Fibroblast of the conjunctiva (primary cell): ENCODE measurements at places on chromosomes 6 and 20.

- DNase-seq = no peak
These were observed 78.0 kb upstream of the AFDN start for GRCh38 chr6:167748458-167749379.

GRCh38 chr6:9138936-9139335 is 703.6 kb upstream of the SLC35B3 start:
- DNase-seq = no peak

DNA sequence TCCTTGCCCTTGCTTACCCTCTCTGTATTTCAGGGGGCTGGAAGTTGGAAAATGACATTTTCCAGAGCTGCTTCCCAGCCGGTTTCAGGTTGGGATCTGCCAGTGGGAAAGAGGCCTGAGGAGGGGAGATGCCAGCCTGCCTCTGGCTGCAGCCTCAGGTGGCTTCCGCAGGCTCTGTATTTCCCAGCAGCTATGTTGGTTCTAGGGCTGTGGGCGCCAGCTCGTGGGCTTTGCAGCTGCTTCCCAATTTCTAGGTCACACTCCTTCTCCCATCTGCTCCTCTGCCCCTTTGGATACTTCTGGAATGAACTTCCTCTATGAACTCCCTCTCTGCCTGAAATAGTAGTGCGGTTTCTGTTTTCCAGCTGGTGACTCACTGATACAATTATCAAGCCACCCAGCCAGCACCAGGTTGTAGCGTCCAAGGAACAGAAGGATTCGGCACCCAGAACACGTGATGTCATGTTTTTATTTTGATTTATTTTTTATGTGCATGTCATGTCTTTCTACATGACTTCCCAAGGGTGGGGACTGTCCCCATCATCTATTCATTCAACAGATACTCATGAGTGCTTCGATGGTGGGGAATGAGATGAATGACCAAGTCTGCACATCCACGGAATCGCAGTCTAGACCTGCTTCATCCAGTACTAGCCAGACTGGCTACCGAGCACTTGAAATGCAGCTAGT is 38.0 kb downstream of the TGM2 start:
- no peak for DNase-seq

GRCh38 chr6:26031151-26031594 is 56.1 kb upstream of the HFE start:
- DNase-seq = no peak

- DNase-seq = no peak
These were observed 613.0 kb downstream of the UTRN start for GRCh38 chr6:144898052-144898689.

DNA sequence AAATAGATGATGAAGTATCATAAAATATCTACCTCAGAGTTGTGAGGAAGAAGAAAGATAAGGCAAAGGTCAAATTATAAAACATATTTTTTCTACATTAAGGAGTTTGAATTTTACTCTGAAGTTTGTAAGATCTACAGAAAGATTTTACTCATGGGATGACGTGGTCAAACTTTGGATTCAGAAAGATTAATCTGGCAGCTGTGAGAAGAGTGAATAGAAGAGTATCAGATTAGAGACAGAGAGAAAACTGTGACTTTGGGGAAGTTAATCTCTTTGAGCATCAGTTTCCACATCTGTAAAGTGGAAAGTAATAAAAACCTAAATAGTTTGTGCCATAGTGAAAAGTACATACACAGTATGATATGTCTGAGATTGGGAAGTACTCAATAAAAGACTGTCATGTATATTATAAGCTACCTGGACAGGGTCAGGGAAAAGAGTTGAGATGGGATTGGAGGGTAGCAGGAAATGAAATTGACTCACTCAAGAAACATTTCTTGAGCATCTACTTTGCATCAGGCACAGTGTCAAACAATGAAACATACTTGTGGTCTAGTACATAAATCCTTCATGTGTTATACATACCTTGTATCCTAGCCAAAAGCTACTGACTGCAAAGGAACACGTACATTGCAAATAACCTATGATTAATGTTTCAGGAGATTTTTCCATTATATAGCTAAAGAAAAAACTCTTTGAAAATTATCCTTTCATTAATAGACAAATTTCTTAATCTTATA is 222.1 kb downstream of the TMEM200A start:
- DNase-seq = peak; percentile 54

DNA sequence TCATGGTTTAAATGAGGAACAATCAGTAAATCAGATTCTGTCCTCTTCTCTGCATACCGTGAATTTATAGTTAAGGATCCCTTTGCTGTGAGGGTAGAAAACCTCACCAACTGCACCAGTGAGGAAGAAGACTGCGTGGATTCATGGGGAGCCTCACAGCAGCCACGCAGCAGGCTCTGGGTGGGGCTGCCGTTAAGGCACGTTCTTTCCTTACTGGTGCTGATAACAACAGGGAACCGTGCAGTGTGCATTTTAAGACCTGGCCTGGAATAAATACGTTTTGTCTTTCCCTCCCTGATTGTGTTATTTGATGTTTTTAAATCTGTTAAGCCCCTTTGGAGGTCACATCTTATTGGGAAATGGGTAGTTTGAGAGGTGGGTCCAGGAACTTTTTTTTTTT is 17.6 kb upstream of the MYLK2 start:
- DNase-seq = no peak

DNA sequence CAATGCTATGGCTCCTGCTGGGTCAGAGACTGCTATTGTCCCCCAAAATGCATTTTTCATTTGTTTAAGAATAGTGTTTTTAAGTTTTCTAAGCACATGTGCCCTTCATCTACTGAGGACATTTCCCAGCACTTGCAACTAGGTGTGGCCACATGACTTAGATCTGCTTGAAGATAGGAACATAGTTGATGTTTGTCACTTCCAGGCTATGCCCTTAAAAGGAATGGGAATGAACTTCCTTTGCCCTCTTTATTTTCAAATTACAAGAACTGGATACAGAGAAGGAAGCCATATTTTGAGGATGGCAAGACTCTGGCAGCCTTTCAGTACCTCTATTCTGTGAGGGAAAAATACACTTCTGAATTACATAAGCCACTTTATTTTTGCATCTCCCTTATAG is 203.0 kb upstream of the TFAP2D start:
- no peak for DNase-seq

DNA sequence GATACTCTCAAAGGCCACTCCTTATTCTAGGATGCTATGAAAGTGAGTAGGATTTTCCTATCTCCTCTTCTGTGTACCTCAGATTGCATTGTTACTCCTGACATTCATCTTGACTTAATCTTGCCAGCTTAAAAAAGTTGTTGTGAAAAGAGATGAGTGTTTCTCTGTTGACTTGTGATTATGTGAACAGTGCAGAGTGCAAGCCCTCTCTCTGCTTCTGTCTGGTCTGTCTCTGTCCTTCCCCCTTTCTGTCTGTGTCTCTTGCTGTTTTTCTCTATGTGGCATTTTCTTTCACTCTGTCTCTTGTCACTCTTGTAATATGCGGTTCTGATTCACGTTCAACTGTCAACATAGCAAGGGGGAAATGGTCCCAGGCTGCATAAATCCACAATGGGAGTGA is 306.6 kb downstream of the FARS2 start:
- DNase-seq = no peak

DNA sequence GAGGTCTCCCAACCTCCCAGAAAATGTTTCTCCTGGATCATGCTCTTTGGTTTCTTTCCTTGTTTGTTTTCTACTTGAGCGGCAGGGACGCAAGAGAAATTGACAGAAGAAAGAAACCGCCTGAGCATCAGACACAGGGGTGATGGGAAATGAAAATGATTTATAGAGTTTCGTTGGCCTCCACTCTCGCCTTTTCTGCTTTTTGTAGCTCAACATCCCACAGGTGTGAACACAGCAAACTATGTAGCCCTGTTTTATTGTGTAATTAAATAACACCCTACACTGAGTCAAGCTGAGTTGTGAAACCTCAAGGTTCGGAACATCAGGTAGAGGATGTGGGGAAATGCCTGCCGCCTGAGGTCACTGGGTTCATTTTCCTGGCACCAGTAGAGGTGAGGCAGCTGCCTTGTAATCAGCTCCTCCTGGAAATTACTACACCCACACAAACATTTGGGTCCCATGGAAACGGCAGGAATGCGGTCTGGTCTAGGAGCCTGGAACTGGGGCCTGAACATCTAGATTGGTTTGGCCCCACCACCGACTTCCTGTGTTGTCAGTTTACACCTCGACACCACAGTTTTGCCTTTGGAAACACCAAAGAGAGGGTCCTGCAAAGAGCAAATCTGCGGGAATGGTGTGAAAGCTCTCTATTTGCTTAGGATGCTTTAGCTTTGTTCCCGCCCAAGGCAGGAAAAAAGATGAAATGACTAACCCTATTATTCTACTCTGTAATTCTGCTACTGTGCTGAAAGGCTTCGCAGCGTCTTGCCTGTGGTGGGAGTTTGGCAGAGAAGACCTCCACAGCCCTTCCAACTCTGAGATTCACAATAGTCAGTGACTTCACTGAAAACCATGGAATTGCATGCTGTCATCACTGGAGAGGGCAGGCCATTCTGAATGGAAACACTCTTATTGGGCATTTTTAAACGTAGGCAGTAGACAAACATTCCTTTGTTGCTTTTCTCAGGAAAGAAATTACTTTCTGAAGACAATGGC is 53.0 kb downstream of the ADAT2 start:
- peak; percentile 27 for DNase-seq

DNA sequence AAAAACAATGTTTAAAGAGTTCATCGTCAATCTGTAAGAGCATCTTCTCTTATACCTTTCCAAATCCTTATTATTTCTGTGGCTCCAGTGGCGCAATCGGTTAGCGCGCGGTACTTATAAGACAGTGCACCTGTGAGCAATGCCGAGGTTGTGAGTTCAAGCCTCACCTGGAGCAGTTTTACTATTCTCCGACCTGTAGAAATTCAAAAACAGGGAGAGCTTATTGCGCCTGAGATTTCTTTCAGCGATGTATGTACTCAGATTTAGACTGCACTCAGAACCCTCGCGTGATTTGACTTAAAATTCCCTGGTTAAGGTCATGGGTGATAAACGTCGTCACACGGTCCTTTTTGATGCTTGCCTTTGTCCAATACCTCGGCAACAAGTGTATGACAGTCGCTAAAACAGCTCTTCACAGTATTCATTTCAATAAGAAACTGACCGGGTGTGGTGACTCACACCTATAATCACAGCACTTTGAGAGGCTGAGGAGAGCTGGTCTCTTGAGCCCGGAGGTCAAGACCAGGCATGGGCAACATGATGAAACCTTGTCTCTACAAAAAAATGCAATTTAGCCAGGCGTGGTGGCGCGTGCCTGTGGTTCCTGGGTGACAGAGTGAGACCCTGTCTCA is 11.9 kb downstream of the GPX5 start:
- peak; percentile 22 for DNase-seq

DNA sequence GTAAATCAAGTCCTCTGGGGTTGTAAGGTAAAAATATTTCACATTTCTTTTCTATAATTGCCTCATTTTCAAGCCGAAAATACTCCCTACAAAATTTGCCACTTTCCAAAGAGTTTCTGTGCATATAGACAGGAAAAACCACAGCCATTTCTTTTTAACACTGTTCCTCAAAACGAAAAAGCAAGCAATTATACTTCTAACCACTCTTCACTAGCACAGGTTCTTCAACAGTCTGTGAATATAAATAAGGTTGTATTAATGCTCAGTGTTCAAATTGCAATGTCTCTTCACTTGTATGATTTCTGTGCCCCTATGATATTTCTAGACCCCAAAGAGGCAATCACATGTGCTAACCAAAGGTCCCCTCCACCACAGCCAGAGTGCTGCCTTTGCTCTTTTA is 206.0 kb downstream of the SIM1 start:
- DNase-seq = no peak

DNA sequence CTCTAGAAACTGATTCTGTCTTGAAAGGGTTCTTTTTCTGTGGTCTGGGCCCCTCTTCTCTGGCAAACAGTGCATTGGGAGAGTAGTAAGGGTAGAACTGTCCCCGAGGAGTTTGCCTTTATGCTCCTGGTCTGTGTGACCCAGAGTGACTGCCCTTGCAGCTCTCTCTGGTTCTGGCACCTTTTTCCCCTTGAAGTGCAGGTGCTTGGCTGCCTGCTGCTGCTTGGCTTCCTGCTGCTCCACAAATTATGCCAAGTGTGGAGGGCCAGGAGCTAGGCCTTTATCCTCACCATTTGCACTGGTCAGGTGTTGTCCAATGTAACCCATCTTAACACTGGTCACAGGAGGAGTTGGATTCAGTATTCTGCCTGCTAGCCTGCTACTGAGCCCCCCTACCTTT is 11.2 kb downstream of the KIZ start:
- DNase-seq = no peak

GRCh38 chr6:54074109-54074508 is 37.1 kb upstream of the MLIP start:
- no peak for DNase-seq

GRCh38 chr20:5100684-5101347 is 18.9 kb downstream of the PCNA start:
- peak; percentile 37 for DNase-seq

DNA sequence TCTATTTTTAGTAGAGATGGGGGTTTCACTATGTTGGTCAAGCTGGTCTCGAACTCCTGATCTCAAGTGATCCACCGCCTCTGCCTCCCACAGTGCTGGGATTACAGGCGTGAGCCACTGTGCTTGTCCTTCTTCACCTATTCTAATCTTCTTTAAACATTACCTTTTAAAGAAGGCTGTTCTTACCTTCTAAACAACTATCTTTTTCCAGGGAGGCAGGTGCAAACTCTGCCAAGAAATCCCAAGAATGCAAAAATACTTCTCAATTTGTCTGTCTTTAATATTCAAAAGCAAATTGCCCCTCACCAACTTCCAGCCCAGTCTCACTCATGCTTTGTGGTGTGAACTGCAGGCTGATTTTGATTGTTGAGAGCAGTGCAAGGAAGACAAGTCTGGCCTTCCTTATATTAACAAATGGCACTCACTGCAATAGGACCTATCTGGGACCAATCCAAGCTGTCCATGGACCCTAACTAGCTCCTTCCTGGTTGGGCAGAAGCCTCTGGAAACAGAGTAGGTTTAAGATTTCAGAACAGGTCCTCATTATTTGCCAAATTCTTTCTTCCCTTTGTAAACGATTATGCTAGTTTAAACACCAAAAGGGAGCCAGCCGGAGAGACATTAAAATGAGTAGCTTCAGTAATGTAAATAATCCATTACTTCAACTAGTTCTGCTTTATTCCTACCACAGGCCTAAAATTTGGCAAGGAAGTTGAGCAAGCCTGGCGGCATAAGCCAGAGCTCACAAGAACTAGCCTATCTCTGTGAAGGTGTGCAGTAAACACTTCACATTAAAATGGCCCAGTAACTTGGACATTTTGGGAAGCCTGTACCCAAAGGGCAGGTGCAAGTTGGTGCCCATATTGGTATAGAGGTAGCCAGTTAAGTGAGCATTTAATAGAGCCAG is 1.6 kb downstream of the SCAND1 start:
- no peak for DNase-seq

- no peak for DNase-seq
These were observed 2.0 kb downstream of the TRAM2 start for GRCh38 chr6:52574709-52575501.

- DNase-seq = no peak
These were observed 649.8 kb upstream of the SLC35B3 start for GRCh38 chr6:9085054-9085708.

- peak; percentile 62 for DNase-seq
These were observed 336.6 kb downstream of the CDH4 start for GRCh38 chr20:61588411-61589385.
